NCI-H1436 (cell line): ENCODE measurements at places on chromosomes 5 and 9.

DNA sequence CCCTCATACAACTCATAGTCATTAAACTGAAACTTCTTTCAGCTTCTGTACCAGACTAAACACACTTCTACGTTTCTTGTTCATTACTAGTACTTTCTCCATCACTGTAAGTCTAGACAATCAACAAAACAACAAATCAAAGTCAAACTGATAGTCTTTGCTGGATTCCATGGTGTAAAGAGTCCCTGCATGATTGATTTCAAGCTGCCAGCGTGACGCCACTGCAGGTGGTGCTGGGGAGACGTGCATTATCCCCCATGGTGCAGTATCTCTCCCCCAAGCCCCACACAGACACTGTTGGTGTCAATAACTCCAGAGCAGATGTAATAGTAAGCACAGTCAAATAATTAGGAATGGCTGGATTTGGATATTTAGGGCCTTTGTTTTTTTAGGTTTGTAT is 10.7 kb upstream of the SLC2A8 start:
- DNase-seq: no peak

GRCh38 chr5:17336054-17336453 is 118.6 kb downstream of the BASP1 start:
- no peak for DNase-seq

- DNase-seq: no peak
Measured at GRCh38 chr5:31113101-31113500, 80.4 kb upstream of the CDH6 start.

- no peak for DNase-seq
Measured at GRCh38 chr5:421287-421880, 21.6 kb upstream of the EXOC3 start.

DNA sequence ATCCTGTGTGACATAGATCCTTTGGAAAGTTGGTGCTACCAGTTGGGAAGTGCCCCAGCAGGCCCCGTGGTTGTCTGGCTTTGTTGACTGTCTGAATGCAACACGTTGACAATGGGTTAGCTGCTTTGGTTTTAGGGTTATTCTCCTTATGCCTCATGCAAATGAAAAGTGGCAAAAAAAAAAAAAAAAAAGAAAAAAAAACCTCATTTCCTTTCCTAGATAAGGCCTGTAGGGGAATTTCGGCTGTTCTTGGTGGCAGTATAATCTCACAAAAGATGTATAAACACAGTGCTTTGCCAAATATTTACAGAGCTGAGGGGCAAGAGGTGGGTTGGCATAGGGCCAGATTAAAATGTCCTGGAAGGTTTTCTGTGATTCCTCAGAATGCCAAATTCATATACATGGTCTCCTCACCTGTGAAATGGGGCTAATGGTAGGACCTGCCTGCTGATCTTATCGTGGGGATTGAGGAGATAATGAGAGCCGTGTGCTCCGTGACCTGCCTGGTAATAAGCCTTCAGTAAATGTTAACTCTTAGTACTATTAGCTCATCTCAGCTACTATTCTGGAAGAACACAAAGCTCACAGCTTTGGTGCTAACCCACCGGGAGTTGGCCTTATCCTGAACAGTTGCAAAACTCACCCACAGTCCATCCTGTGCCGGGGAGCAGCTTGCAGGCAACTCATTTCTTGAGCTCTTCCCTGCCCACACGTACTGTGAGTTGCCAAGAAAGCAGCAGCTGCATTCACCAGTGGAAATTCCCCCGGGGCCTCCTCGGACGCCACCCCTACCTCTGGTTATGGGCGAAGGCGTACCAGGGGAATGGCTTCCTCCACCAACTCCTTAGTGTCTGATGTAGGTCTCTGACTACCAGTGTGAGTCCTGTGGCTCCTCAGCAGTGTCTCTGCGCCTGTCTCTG is 220.3 kb downstream of the NR3C1 start:
- DNase-seq: no peak

DNA sequence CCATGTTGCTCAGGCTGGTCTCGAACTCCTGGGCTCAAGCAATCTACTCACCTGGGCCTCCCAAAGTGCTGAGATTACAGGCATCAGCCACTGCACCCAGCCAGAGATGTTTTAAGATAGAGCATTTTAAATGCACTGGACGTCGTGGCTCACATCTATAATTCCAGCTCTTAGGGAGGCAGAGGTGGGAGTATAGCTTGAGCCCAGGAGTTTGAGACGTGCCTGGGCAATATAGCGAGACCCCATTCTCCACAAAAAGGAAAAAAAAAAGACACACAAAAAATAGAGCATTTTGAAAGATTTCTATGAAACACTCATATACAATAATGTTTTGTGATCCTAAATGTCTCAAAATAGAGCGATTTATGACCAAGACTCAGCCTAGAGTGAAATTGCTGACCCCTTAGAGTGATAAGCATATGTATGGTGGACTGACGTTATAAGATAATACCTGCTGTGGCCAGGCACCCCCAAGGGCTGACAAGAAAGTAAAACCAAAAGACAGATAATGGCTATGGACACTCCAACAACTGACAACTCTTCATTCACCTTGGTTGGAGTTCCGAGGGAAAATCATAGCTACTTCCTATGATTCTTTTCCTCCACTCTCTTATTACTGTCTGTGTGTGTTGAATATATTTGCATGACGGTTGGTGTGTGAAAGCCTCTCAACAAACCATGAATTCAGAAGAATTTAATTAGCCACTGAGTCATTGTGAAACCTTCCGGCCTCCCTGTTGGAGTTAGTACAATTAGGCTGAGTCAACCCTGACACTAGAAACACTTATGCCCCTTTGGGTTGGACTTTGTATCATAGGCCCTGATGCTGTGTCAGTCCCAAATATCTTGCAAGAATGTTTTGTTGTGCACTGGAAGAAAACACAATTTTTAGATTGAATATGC is 526.5 kb upstream of the NUDT12 start:
- DNase-seq: no peak

- no peak for DNase-seq
Measured at GRCh38 chr5:80761966-80762365, 107.2 kb upstream of the DHFR start.

DNA sequence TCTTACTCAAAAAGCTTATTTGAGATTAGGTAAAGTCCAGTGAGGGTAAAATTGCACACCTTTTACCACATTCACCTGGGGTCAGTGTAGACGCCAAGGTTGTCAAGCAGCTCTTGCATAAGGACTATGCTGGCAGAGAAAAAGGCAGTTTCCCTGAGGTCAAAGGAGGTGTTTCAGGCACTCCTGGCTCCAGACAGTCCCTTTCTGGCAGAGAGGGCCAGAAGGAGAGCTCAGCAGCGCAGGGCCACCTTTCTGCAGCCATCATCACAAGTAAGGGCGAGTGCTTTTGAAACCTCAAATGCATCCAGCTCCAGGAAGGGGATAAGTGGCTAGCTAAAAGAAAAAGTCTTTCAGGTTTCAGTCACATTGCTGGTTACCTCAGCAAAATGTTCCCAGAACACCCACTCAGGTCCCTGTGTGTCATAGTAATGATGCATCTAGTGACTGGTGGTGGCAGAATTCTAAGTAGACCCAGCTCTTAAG is 16.7 kb upstream of the IL13 start:
- DNase-seq: no peak

GRCh38 chr5:134464988-134465815 is 53.5 kb upstream of the CDKN2AIPNL start:
- no peak for DNase-seq

DNA sequence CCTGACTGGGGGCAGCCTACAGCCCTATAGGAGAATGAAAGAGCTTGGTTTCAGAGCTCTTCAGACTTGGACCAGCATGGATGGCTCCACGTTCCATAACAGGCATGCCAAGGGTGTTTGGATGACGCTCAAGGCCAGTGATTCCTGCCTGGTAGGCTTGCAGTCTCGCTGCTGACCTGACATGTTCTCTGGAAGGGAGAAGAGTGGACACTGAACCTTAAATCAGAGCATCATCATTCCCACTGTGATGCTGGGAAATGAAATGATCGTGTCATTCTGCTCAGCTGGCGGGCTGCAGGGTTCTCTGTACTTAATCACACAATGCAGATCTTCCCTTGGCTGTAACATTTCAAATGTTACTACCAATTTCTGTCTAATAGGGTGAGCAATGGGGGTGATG is 57.0 kb downstream of the CFAP90 start:
- DNase-seq: no peak

DNA sequence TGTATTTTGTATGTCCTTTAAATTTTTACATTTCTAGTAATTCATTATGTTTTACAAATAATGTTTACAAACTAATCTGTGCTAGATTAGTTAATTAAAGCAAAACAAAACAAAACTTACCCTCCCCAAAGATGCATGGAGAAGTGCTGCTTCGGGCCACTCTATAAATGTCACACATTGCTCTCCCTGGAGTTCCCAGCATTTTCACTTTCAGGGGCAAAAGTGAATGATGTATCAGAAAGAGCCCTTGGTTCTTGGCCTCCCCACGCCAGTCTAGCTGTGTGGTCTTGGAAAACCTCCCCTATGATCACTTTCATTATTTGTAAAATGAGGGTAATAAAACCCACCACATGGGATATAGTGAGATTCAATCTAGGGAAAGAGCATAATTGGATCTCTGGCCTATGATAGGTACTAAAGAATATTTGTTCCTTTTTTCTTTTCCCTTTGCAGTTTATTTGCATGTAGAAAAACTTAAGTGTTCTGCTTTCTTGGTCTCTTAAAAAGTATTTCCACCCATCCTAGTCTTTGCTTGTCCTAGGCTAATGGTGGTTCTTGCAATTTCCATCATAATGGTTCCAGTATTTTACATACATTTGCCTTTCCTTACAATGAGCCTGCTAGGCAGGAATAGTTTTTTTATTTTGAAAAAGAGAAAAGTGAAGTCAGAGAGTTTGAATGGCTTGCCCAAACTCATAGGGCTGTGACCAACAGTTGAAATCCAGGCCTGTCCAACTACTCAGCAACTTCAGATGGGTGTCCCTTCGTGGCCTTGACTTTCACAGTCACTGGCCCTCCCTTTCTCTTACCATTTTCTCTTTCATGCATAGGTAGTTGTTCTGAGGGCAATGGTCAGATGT is 184.5 kb upstream of the KLF4 start:
- no peak for DNase-seq

DNA sequence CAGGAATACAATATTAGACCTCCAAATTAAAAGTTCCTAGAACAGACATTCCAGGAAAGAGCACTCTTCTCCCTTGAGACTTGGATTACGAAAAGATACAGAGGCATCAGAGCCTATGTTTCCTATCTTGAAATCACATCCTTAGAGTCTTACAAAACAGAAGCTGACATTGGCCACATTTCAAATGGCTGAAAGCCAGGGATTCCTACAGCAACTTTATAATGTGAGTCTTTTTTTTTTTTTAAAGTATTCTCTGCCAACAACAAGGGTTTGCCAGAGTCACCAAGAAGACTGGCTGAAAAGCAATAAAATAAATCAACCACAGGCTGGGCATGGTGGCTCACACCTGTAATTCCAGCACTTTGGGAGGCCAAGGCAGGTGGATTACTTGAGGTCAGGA is 63.1 kb downstream of the TRPM6 start:
- no peak for DNase-seq

GRCh38 chr5:86999951-87000350 is 267.7 kb upstream of the RASA1 start:
- no peak for DNase-seq

- DNase-seq: no peak
Measured at GRCh38 chr5:168347368-168348083, 56.1 kb downstream of the WWC1 start.

- DNase-seq: no peak
Measured at GRCh38 chr5:90472783-90473395, 1.7 kb downstream of the MBLAC2 start.

- DNase-seq: no peak
Measured at GRCh38 chr5:173311818-173312585, 16.2 kb downstream of the STC2 start.

DNA sequence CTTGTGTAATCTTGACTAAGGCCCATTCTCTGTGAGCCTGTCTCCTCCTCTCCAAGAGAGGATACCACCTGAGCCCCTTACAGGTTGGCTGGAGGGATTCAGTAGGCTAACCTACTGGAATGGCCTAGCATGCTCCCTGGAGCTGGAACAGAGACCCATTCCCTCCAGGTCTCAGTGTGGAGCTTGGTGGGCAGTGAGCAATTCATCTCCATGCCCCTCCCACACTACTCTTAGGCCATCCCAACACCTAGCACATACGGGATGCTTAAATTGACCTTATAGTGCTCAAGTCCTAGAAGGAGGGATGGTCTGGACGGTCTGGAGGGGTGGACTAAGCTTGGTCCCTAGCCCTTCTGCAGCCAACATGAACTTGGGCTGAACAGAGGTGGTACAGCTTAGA is 75.6 kb downstream of the CRB2 start:
- DNase-seq: no peak

DNA sequence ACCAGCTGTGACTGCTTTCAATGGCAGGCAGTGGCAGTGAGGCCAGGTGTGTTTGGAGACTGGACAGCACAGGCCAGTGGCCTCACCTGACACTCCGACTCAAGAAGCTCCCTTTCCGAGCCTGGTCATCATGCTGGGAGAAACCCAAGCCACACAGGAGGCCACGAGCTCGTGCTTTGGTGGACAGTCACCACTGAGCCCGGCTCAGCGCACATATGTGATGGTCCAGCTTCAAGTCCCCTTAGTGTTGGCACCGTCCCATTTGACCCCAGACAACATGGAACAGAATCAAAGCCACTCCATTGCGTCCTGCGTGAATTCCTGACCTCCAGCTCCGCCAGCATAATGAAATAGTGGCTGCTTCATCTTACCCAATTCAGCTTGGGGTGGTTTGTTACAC is 64.0 kb upstream of the PPP1R26 start:
- DNase-seq: no peak

DNA sequence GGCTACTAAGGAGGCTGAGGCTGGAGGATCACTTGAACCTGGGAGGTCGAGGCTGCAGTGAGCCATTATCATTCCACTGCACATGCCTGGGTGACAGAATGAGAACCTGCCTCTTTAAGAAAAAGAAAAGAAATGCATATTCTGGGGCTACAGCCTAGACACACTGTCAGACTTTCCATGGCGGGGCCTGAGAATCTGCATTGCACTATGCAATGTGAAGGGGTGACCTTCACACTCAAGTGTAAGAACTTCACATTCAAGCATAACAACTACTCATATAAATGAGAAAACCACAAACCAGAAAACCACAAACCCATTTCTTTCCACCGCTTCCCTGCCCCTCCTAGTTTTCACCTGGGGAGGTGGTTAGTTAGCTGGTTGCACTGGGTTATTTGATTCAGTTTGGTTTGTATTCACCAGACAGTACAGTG is 18.0 kb upstream of the FBP2 start:
- no peak for DNase-seq

DNA sequence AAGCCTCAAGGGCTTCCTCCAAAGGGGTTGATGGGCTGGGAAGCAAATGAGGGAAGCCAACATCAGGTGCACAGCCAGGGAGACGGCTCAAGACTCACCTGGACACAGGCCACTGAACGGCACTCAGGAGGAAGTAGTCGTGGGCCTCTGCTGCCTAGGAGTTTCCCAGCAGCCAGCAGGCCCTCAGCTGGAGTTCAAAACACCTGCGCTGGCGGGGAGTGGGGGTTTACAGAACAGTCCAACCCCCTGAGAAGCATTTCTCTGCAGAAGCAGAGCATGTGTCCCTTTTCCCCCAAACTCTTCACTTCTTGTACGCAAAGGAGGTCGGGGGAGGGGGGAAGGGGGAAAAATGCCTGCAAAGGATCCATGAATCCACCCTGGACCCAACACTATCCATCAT is 2.3 kb downstream of the WHRN start:
- no peak for DNase-seq

- DNase-seq: no peak
Measured at GRCh38 chr5:153367466-153367865, 123.0 kb upstream of the GRIA1 start.

GRCh38 chr9:111795557-111795839 is 761 bp upstream of the SHOC1 start:
- no peak for DNase-seq
